CD4-positive, alpha-beta T cell treated with Interleukin-12 subunit alpha and Interleukin-12 subunit beta, for 1 hour (primary cell): ENCODE measurements at places on chromosomes 12 and 14.

DNA sequence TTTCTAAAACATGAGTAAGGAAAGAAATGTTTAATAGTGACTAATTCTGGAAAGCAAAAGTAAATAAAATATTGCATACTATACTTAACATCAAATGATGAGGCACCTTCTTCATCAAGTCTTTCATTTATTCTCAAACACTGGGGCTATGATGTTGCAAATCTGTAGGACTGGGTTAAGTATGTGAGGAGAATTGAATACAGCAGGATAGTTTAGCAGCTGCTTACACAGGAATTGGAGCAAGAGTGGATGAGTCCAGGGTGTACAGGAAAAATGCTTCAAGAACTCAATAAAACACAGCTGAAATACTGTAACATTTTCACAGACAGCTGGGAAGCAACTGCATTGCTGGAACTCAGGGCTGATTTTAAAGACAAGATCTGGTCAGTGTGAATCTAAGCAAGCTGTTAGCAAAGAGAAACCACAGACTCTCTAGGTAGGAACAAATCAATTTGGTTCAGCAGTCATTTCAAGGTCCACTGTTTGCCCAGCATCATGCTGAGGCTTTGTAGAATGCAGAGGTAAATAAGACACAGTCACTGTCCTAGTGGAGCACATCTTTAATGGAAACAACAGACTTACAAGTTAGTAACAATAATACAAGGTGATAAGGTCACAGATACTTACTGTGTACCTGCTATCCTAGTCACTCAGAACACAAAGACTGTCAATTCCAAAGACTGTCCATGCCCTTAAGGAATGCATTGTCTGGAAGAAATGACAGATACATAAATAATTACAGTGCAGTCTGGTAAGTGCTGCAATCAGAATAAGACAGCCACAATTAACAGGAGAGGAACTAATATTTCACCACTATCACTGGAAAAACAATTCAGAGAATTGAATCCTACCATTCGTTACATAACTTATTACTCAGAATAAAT, 96.8 kb upstream of the DACT1 start:
- no peak for DNase-seq

- no peak for DNase-seq
Observed at GRCh38 chr12:130752692-130753230, 36.7 kb upstream of the RIMBP2 start.

DNA sequence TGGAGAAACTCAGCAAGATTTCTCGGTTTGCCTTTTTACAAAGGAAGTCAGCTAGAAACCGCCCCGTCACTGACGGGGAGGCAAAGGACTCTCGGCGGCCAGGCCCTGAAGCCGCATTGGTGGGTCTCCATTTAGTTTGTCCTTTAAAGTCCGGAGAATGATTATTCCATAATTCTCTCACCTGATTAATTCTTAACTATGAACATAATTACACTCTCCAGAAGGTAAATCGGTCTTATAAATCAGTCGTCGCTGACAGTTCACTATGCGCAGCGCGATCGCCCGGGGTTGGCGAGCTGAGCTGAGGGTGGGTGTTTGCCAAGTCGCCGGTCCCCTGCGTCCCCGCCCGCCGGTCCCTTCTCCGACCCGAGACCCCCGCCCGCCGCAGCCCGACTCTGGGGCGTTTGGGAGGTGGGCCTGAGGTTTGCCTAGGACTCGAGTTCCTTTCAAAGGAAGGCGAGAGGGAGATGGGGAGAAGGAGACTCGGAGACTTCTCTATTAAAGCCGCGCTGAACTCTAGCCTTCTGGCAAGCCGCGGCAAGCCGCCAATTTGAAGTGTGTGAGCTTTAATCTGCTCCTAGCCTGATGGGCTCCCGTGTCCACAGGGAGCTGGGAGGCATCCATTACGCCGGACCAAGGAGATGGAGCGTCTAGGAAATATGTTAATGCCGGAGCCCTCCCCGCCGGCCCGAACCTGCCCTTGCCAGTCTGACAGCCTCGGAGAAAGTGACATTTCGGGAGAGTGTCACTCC, 392.9 kb downstream of the NOVA1 start:
- no peak for DNase-seq

GRCh38 chr14:34164162-34164864, 213.4 kb upstream of the EGLN3 start:
- no peak for DNase-seq
